ENCODE measurements at places on chromosomes 5 and 9. TPM values are rescaled to one million over a fixed set of nuclear protein-coding genes. Genes with fewer than 3 reads are reported as not detected.

Gene PAEP
- polyA plus RNA-seq = not detected

Gene SPINK1
- not detected for polyA plus RNA-seq

Gene PCDHB14
- polyA plus RNA-seq = 0.13 TPM

Gene IL13
- not detected for polyA plus RNA-seq

Gene AGXT2
- not detected for polyA plus RNA-seq

Gene FCN2
- polyA plus RNA-seq = not detected

Gene BARHL1
- polyA plus RNA-seq = not detected

Gene SH2D3C
- not detected for polyA plus RNA-seq

Gene FAM153A
- 0.06 TPM for polyA plus RNA-seq

Gene SPATA31D4
- polyA plus RNA-seq = not detected

Gene TRIM41
- polyA plus RNA-seq = 14.1 TPM

Gene IL5
- not detected for polyA plus RNA-seq

Gene GABBR2
- polyA plus RNA-seq = not detected

Gene SPINK7
- polyA plus RNA-seq = 0.87 TPM
